A549 treated with AZD2906 at 1 μM for 4 hours (cell line): ENCODE measurements at places on chromosomes 12 and 14. TPM values are rescaled to one million over a fixed set of nuclear protein-coding genes. Genes with fewer than 3 reads are reported as not detected.

KRT2 gene
- 0.03 TPM in 1 of 5 replicates, not detected in the others for total RNA-seq

MSI1 gene
- total RNA-seq, result 1.0 to 1.5 TPM (median 1.3 TPM) in 5 replicates

PMEL gene
- 0.70 to 1.5 TPM (median 1.1 TPM) in 5 replicates for total RNA-seq

ACOT4 gene
- total RNA-seq, result 1.7 to 2.3 TPM (median 2.0 TPM) in 5 replicates

IPO4 gene
- 75.4 to 87.1 TPM (median 80.0 TPM) in 5 replicates for total RNA-seq

A2M gene
- total RNA-seq, result 0.14 to 0.24 TPM (median 0.14 TPM) in 4 of 5 replicates, not detected in the other

TRMT61A gene
- total RNA-seq, result 17.5 to 29.7 TPM (median 27.4 TPM) in 5 replicates

KCNH3 gene
- 1.5 to 2.6 TPM (median 2.2 TPM) in 5 replicates for total RNA-seq

SIX6 gene
- total RNA-seq, result not detected in 5 replicates

LRRC43 gene
- total RNA-seq, result 0.10 to 0.25 TPM (median 0.17 TPM) in 4 of 5 replicates, not detected in the other

TTC6 gene
- total RNA-seq, result 0.12 to 0.45 TPM (median 0.34 TPM) in 5 replicates

RITA1 gene
- 23.1 to 32.2 TPM (median 31.5 TPM) in 5 replicates for total RNA-seq

GDF3 gene
- total RNA-seq, result not detected in 5 replicates

KRT78 gene
- total RNA-seq, result 0.04 to 0.13 TPM (median 0.07 TPM) in 5 replicates

NPAS3 gene
- not detected in 5 replicates for total RNA-seq

IKZF4 gene
- 2.0 to 3.0 TPM (median 2.5 TPM) in 5 replicates for total RNA-seq

INHBC gene
- 0.05 to 0.06 TPM (median 0.05 TPM) in 3 of 5 replicates, not detected in the others for total RNA-seq

PLD4 gene
- total RNA-seq, result 0.05 to 0.15 TPM (median 0.09 TPM) in 5 replicates

FBXO21 gene
- 27.4 to 36.2 TPM (median 34.3 TPM) in 5 replicates for total RNA-seq

CCNK gene
- 46.4 to 57.9 TPM (median 48.2 TPM) in 5 replicates for total RNA-seq

CCDC175 gene
- not detected in 5 replicates for total RNA-seq

POTEG gene
- not detected in 5 replicates for total RNA-seq

KRT85 gene
- total RNA-seq, result 0.05 to 0.10 TPM in 2 of 5 replicates, not detected in the others

TUNAR gene
- 0.04 TPM in 1 of 5 replicates, not detected in the others for total RNA-seq

YAF2 gene
- total RNA-seq, result 17.4 to 25.1 TPM (median 21.3 TPM) in 5 replicates

EFS gene
- not detected in 5 replicates for total RNA-seq

MORN3 gene
- total RNA-seq, result 0.15 to 0.27 TPM (median 0.23 TPM) in 5 replicates

TDRD9 gene
- total RNA-seq, result 0.18 to 0.57 TPM (median 0.49 TPM) in 5 replicates

ADCY6 gene
- 9.5 to 12.7 TPM (median 11.3 TPM) in 5 replicates for total RNA-seq

NYNRIN gene
- total RNA-seq, result 0.31 to 0.44 TPM (median 0.41 TPM) in 5 replicates

TAS2R46 gene
- not detected in 5 replicates for total RNA-seq

WNT5B gene
- total RNA-seq, result 2.4 to 3.4 TPM (median 2.6 TPM) in 5 replicates

PRKAB1 gene
- 30.3 to 35.0 TPM (median 33.5 TPM) in 5 replicates for total RNA-seq

TMEM52B gene
- total RNA-seq, result 0.05 to 0.25 TPM (median 0.19 TPM) in 4 of 5 replicates, not detected in the other

CD163L1 gene
- 0.22 to 0.67 TPM (median 0.41 TPM) in 5 replicates for total RNA-seq

STAC3 gene
- 0.22 to 0.56 TPM (median 0.42 TPM) in 5 replicates for total RNA-seq

RPL10L gene
- total RNA-seq, result not detected in 5 replicates

TBC1D30 gene
- 0.81 to 1.4 TPM (median 1.2 TPM) in 5 replicates for total RNA-seq

SLCO1B1 gene
- total RNA-seq, result 0.28 to 0.45 TPM (median 0.35 TPM) in 5 replicates

ANKS1B gene
- total RNA-seq, result 0.41 to 0.71 TPM (median 0.51 TPM) in 5 replicates
